ENCODE measurements at places on chromosomes 4 and X. TPM values are rescaled to one million over a fixed set of nuclear protein-coding genes. Genes with fewer than 3 reads are reported as not detected.

GRCh38 chrX:135489542-135489941 lies 30.9 kb upstream of the INTS6L start:
- no peaks in the 10 kb centered on the region for H3K36me3 ChIP-seq
- H3K4me1 ChIP-seq = no peaks in the 10 kb centered on the region
- DNase-seq = no peak
- H3K27ac ChIP-seq = no peak overlapping the region

The PABPC5 gene
- 3.4 TPM for polyA plus RNA-seq

DNA sequence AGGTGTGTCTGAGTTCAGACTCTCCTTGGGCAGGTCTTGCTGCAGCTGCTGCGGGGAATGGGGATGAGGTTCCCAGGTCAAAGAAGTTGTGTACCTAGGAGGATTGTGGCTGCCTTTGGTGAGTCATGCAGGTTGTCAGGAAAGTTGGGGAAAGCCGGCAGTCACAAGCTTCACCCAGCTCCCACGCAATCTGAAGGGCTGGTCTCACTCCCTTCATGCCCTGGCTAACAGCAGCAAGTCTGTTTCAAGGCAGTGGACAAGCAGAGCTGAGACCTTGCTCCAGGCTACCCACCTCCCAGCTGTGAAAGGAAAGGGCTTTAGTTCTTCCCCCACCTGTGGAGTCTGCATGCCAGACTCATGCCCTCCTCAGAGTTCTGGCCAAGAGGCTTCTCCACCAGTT lies 287.2 kb downstream of the DTHD1 start:
- H3K27me3 ChIP-seq = no peaks in the 10 kb centered on the region
- DNase-seq = no peak
- no peaks in the 10 kb centered on the region for H3K36me3 ChIP-seq
- no peak overlapping the region for H3K4me3 ChIP-seq

DNA sequence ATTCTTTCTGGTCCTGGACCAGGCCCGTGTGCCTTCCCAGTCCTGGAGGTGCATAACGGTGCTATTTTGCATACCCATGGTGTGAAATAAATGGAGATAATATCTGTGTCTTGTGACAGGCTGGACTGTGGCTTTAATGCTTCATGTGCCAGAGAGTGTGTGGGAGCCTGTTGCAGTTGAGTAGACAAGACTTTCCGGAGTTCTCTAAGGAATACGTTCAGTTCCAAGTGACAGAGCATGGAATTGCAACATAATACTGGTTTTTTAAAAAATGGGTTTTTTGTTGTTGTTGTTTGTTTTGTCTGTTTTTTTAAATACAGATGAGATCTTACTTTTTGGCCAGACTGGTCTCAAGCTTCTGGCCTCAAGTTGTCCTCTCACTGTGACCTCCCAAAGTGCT lies 74.0 kb downstream of the HPRT1 start:
- no peaks in the 10 kb centered on the region for H3K36me3 ChIP-seq
- H3K4me1 ChIP-seq = peaks cover 13% of the 10 kb centered on the region
- H3K27me3 ChIP-seq = no peaks in the 10 kb centered on the region
- H3K4me3 ChIP-seq = no peak overlapping the region

The CXorf49 gene
- polyA plus RNA-seq = not detected

- H3K4me3 ChIP-seq = peak overlapping the region; percentile 61
- H3K27me3 ChIP-seq = peaks cover 48% of the 10 kb centered on the region
- H3K36me3 ChIP-seq = no peaks in the 10 kb centered on the region
- H3K4me1 ChIP-seq = no peaks in the 10 kb centered on the region
Observed at GRCh38 chr4:95549246-95550114, 707 bp upstream of the UNC5C start.

The LARP7 gene
- polyA plus RNA-seq = 40.0 TPM

DNA sequence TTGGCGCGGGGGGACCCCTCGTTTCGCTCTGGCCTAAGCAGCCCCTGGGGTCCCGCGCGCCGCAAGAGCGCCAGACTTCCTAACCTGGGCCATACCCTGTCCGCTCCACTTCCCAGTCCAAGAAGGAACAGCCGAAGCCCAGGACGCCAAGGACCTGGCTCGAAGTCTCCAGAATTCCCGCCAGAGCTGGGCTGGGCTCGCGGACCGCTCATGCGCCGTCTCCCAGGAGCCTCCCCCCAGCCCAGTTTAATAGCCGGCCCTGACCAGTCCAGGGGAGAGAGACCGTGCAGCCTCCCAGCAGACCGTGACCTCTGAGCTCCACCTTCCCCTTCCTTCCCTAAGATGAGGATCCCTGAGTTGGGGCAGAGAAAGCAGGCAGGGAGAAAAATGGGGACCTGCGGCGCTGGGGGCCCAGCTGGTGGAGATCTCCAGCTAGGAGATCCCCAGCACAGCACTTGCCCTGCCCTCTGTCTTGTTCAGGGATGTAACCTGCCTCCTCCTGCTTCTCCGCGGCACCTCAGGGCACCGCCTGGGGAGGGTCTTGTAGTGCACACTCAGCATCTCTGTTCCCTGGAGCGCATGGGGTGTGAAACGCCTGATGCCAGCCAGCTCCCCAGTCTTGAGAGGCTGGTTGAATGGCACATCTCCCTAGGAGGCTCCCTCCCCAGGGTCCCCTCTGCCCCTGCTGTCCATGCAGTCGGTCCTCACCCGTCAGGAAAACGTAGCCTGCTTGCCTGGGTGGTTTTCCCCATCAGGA lies 1.2 kb upstream of the LETM1 start:
- no peaks in the 10 kb centered on the region for H3K36me3 ChIP-seq
- peak; percentile 56 for DNase-seq
- peak overlapping the region; percentile 38 for H3K27ac ChIP-seq
- no peaks in the 10 kb centered on the region for H3K27me3 ChIP-seq

GRCh38 chr4:107599841-107600240 lies 120.2 kb downstream of the PAPSS1 start:
- peak overlapping the region; percentile 65 for H3K27ac ChIP-seq
- H3K4me3 ChIP-seq = 0 out of 2 replicates have a peak overlapping the region, but pooled peaks have one; percentile 0
- peak; percentile 13 for DNase-seq
- H3K36me3 ChIP-seq = no peaks in the 10 kb centered on the region
- no peaks in the 10 kb centered on the region for H3K27me3 ChIP-seq

The RRH gene
- not detected for polyA plus RNA-seq

The NUP62CL gene
- polyA plus RNA-seq = not detected

DNA sequence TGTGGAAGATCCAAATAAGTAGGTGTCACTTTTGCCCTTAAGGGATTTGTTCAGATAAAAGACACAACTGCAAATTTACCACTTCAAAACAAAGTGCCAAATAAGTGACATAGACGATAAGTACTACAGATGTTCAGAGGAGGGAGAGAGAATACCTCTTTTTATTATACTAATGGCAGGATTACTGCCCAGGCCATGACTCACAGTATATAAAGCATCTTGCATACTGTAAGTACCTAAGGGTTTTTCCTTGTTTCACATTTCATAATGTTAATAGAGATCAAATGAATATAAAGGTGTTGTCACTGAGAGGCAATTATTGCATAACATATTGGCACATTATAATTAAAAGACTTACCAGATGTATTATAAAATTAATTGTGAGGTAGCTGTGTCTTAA lies 46.4 kb downstream of the PTPN13 start:
- H3K4me3 ChIP-seq = no peak overlapping the region
- no peaks in the 10 kb centered on the region for H3K27me3 ChIP-seq
- H3K36me3 ChIP-seq = no peaks in the 10 kb centered on the region
- H3K4me1 ChIP-seq = no peaks in the 10 kb centered on the region

DNA sequence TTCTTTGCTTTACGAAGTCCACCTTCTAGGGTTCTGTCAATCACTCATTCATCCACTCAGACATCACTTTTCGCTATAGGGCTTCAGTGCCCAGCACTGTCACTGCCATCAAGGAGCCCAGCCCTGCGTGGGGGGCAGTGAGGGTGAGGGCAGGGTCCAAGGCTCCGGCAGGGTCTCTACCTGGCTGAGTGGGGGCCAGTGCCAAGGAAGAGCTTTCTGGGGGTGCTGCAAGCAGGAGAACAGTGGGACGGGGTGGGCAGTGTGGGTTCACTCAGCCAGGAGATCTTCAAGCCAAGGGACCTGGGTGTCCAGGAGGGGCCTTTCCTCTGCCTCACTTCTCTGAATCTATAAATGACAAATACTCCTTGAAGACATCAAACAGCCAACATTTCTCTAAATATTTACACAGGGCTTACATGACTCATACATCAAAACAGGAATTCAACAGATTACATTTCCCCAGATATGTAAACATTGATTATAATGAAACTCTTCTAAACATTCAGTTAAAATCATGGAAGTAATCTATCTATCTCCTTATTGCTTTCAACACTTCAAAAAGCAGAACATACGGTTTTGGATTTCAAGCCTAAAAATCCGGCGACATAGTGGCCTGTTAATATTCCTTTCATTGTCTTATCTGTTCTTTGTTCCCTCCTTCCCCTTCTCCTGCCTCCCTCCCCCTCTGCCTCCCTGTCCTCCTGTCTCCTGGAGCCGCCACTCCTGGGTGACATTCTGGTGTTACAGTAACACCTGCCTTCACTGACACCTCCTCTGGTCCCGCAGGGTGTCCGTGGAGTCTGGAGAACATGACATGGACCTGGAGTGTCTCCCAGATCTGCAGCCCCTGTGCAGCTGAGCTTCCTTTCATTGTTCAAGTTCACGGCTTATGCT lies 94.4 kb upstream of the ADRA2C start:
- no peak overlapping the region for H3K4me3 ChIP-seq
- H3K27me3 ChIP-seq = peaks cover 8% of the 10 kb centered on the region
- no peak overlapping the region for H3K27ac ChIP-seq
- H3K4me1 ChIP-seq = no peaks in the 10 kb centered on the region
- no peak for DNase-seq

- H3K27me3 ChIP-seq = no peaks in the 10 kb centered on the region
- H3K36me3 ChIP-seq = no peaks in the 10 kb centered on the region
- H3K4me1 ChIP-seq = no peaks in the 10 kb centered on the region
- H3K27ac ChIP-seq = no peak overlapping the region
- no peak overlapping the region for H3K4me3 ChIP-seq
Observed at GRCh38 chr4:43864616-43865146, 583.9 kb downstream of the KCTD8 start.

The OPN1MW gene
- polyA plus RNA-seq = not detected

GRCh38 chrX:69255441-69256290 lies 90.4 kb upstream of the PJA1 start:
- H3K27me3 ChIP-seq = no peaks in the 10 kb centered on the region
- H3K27ac ChIP-seq = no peak overlapping the region
- H3K36me3 ChIP-seq = no peaks in the 10 kb centered on the region
- no peaks in the 10 kb centered on the region for H3K4me1 ChIP-seq

DNA sequence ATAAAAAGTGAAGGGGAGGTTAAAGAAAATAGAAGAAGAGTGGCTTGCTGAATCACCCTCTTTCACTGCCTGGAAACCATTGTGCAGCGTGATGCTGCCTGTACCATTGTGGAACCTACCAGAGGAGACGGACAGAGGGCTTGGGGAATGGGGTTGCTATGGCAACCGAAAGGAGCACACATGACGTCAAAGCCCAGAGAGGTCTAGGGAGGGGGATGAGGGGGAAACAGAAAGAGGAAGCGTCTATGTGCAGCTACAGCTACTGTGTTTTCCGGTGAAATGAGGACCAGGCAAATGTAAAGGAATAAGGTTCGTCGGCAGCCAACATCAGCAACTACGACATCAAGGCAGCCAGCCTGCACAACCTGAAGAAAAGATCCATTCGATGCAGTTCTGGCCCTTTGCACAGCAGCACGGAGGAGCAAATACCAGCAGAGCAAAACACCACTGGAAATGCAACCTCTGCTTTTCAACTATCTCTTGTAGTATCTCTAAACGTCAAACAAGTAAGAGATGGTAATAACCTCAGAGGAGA lies at the start of gene MAPK10:
MAPK10 (minus strand) TSS at position 110 of the 535 bp plus-strand sequence.
- peak; percentile 71 for DNase-seq
- H3K4me1 ChIP-seq = no peaks in the 10 kb centered on the region
- H3K27me3 ChIP-seq = no peaks in the 10 kb centered on the region
- no peak within 1 kb of the TSS for H3K27ac ChIP-seq
- H3K4me3 ChIP-seq = peak within 1 kb of the TSS; percentile 27

GRCh38 chr4:13368217-13368616 lies 115.9 kb downstream of the RAB28 start:
- H3K27me3 ChIP-seq = no peaks in the 10 kb centered on the region
- no peak overlapping the region for H3K27ac ChIP-seq
- no peaks in the 10 kb centered on the region for H3K36me3 ChIP-seq
- H3K4me1 ChIP-seq = no peaks in the 10 kb centered on the region

GRCh38 chr4:127486248-127486647 lies 146.5 kb upstream of the INTU start:
- no peaks in the 10 kb centered on the region for H3K36me3 ChIP-seq
- no peaks in the 10 kb centered on the region for H3K4me1 ChIP-seq
- no peaks in the 10 kb centered on the region for H3K27me3 ChIP-seq
- no peak overlapping the region for H3K27ac ChIP-seq
- no peak overlapping the region for H3K4me3 ChIP-seq

The FABP2 gene
- not detected for polyA plus RNA-seq

The ABLIM2 gene
- polyA plus RNA-seq = not detected

The HTN3 gene
- polyA plus RNA-seq = not detected

DNA sequence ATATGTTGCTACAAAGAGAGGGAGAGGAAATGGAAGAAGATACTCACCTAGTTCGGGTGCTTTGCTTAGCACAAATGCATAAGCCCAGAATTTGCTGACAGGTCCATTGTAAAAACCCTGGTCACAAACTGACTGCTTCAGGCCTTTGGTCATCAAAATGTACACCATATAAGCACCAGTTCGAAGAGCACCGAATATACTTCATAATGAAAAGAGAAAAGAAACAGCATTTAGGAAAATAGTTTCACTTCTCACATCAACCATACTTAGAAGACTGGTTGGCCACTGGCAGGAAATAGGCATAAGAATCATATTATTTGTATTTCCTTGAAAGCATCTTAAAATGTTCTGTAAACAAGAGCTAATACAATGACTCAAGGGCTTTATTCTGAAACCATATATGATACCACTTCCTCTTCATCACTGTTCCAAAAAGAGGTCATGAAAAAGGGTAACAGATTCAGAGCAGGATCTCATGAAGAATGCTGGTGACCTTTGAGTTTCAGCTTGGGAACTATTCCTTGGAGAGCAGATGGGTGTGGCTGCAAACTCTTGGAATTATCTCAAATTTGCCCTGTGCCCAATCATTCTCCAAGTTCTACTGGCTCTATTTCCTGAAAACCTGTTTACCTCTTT lies 138.7 kb downstream of the ELOVL6 start:
- peak; percentile 18 for DNase-seq
- H3K27me3 ChIP-seq = no peaks in the 10 kb centered on the region
- peaks cover 9% of the 10 kb centered on the region for H3K4me1 ChIP-seq
- no peak overlapping the region for H3K27ac ChIP-seq
- no peaks in the 10 kb centered on the region for H3K36me3 ChIP-seq

- H3K4me1 ChIP-seq = no peaks in the 10 kb centered on the region
- DNase-seq = no peak
- H3K36me3 ChIP-seq = no peaks in the 10 kb centered on the region
Observed at GRCh38 chr4:172813359-172813923, 355.2 kb upstream of the GALNT7 start.

DNA sequence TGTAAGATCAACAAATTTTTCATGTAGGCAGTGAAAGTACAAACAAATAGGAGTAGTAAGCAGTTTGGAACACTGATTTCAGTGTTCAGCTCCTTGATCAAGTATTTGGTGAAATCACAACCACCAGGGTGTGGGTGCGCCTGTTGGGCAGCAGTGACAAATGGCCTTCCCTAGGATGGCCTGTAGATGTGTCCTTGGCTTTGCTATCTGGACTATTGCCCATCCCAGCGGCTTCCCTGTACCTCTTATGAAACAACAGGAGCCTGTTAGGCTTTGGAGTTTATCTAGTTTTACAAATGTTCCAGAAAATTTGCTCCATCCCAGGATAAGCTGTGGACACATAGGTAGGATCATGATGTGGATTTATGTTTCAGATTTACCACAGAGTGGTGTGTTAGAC lies 216.8 kb upstream of the FAT1 start:
- H3K27ac ChIP-seq = no peak overlapping the region
- H3K4me3 ChIP-seq = no peak overlapping the region
- no peak for DNase-seq
- peaks cover 5% of the 10 kb centered on the region for H3K4me1 ChIP-seq

All from GM23248 (cell line).